ENCODE measurements at places on chromosomes 2 and 18.

DNA sequence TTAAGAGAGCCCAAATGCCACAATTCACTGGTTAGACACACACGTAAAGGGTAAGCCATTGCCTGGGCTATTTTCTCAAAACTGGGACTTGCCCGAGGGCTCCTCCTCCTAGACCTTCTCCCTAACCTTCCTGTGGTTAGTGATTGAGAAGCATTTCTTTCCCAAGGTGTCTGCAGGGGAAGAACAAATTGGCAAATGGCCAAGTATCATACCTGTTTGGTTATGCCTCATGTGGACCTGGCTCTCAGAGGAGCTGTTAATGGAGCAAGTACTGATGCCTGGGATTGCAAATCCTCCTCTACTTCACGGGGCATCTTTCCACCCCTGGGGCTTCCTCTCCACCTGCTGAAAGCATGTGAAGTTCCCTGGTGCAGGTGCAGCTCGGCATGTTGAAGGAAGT lies 187.5 kb upstream of the CYRIA start:
- no peak for DNase-seq

GRCh38 chr2:28181801-28182200 lies 210.9 kb upstream of the FOSL2 start:
- no peak for DNase-seq

DNA sequence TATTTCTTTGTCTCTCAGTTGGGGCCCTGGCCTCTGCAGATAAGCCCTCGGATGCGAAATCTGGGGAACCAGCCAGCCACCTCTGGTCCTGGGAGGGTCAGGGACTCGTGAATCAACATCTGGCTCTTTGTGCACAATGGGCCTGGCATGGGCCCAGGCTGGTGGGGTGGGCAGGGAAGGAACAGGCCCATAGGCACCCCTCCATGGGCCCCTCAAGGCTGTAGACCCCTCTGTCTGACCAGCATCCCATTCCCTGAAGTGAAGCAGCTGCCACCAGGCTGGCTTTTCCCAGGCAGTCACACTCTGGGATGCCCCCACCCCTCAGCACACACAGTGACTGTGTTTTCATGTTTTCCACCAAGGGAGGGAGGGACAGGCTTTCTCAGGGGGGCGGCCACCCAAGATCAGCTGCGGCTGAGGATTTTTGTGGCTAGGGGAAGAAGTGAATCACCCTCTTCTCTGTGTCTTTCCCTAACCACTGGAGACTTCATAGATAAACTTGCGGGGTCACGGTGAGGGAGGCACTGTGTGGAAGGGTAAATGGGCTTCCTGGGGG lies 166.0 kb downstream of the AGAP1 start:
- peak; percentile 17 for DNase-seq

- no peak for DNase-seq
Measured at GRCh38 chr2:40418614-40419363, 33.1 kb downstream of the SLC8A1 start.

- no peak for DNase-seq
Measured at GRCh38 chr18:50653402-50654093, 93.7 kb downstream of the MAPK4 start.

DNA sequence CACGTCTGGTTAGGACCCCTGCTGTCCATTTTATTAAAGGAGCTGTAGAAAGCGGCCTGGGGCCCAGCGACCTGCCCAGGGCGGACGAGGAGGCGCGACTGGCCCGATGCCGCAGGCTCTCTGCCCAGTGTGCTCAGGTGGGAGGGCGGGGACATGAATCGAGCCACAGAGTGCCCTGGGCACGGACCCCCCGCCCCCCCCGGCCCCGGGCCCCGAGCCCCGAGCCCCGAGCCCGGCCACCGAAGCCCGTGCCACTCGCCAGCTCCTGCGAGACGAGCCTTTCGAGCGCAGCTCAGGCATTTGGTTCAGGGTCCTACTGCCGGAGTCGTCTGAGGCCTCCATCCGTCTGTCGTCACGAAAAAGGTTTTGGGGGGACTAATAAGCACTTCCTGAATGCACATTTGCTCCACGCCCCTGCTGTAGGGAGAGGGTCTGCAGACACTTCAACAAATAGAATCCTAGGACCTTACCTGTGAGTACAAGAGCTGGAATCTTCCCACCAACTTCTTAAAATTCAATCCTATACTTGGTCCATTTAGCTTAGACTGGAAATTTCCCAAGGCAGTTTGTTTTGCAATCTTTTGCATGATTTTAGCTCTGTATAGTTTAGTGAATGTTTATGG lies 602 bp upstream of the ADAM17 start:
- peak; percentile 66 for DNase-seq

DNA sequence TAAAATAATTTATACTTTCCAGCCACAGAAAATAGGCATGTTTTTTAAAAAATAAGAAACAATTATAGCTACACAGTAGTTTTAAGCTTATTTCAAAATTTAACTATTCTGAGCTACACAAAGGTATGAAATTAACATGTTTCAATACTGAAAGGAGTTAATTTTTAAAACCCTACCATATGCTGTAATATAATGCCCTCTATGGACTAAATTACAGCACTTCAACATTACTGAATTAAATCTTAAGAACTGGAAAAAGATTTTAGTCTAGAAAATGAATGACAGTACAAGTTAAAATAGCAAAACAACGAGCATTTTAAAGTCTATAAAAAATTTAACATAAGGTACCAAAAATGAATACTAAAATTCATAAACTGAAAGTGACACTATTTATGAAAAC lies 36.3 kb downstream of the RTN4 start:
- no peak for DNase-seq

DNA sequence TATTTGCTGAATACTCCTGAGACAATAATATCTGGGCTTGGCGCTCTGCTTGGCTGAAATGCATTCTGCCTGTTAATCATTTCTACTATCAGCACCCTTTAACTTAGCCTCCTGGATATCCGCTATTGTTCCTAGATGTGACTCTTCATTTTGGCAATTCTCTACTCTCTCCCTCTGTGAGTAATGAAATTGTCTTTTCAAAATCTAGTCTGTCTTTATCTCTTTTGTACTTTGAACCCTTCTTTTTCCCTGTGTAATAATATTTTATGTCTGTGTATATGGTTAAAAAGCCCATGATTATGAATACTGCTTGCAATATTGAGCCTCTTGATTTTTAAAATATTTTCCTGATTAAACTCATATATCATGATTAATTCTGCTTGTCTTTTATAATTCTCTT lies 6.2 kb upstream of the REV1 start:
- no peak for DNase-seq

GRCh38 chr18:29096079-29096770 lies 919.3 kb upstream of the CDH2 start:
- peak; percentile 68 for DNase-seq

DNA sequence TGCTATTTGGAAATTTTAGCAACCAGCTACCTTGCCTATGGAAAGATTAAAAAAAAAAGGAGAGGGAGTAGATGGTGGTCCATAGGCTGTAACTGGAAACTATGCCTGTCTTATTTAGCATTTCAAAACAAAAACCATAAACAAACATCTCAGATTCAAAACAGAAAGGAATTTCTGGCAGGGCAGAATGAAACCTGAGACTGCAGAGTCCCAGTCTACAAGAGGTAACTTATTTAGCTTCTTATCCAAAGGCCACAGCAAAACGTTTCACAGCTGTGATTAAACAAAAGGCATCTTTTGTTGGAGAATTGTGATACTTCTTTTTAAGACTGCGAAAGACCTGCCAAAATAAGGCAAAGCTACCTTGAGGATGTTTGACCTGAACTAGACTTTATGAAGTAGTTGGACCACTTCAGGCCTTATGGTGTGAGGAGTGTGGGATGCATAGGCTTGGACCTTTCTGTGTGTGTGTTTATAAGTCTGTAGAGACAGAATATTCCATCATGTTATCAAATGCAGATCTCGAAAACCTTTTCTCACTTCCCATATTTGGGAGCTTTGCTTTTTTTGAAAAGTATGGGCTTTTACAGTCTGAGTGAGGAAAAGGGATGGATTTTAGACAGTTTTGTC lies 11.0 kb downstream of the CRIM1 start:
- DNase-seq: no peak

GRCh38 chr2:69642709-69643601 lies 584 bp downstream of the AAK1 start:
- peak; percentile 86 for DNase-seq

DNA sequence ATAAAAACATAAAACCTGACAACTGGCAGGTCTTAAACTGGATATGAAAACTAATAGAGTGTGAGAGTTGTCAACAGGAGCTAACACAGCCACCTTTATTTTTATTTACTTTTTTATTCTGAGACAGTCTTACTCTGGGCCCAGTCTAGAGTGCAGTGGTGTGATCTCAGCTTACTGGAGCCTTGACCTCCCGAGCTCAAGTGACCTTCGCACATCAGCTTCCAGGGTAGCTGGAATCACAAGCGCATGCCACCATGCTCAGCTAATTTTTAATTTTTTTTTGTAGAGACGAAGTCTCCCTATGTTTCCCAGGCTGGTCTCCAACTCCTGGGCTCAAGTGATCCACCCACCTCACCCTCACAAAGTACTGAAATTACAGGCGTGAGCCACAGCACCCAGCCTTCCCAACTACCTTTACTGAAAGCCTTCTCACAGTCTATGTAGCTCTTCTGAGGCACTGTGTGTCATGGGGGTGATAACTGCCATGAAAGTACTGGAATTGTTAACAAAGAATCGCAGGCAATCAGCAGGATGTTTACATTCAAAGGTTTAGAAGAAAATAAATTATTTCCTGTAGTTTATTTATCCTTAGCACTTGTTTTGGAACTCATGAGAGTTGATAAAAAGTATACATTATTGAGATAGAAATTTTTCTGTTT lies 24.3 kb downstream of the GDF7 start:
- no peak for DNase-seq

DNA sequence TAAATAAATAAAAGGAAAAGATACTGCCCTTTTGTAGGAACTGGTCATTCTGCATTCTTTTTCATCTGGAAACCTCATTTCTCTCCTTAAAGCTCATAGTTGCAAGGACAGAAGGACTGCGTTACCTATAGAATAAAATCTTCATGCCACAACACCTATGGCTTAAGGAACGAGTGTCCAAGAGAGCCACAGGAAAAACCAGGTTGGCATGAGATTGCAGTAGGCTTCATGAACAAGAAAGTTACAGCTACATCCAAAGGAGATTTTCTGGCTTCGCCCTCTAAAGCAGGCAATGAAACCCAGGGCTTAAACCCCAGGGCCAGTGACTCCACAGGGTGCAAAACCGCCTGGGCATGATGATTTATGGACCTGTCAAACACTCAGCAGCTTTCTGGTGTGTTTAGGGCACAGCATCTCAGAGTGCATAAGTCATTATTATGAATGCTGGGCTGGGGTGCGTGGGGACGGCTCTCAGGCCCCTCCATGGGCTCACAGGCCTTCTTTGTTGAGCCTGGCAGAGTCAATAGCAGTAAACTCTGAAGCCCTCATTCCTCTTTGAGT lies 30.7 kb upstream of the PIEZO2 start:
- no peak for DNase-seq

DNA sequence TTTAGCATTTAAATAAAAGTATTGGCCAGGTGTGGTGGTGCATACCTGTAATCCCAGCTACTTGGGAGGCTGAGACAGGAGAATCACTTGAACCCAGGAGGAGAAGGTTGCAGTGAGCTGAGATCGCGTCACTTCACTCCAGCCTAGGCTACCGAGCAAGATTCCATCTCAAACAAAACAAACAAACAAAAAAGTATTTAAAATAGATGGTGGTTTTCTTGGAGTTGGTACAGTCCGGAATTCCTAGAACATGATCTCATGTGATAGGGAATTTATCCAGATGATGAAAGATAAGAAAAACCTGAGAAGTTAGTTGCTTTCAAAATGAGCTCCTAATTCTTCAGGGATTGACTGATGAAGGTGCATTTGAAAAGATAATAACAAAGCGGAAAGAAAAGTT lies 62.0 kb downstream of the BIRC6 start:
- no peak for DNase-seq

DNA sequence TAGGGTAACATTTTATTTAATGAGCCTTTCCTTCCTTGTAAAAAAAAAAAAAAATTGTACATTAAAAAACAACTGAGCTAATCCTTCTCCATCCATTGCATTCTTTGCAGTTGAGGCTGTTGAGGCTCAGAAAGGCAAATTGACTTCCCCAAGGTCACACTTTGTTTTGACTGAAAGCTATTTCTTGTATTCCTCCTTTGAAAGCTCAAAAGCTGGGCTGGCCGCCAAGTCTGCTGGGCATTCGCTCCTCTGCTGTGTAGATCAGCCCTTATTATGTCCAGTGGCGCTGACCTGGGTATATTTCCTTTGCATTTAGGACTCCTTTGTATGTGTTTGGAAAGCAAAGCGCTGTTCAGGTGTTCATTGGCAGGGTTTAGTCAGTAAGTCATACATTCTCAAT lies 44.0 kb downstream of the SGPP2 start:
- DNase-seq: no peak

DNA sequence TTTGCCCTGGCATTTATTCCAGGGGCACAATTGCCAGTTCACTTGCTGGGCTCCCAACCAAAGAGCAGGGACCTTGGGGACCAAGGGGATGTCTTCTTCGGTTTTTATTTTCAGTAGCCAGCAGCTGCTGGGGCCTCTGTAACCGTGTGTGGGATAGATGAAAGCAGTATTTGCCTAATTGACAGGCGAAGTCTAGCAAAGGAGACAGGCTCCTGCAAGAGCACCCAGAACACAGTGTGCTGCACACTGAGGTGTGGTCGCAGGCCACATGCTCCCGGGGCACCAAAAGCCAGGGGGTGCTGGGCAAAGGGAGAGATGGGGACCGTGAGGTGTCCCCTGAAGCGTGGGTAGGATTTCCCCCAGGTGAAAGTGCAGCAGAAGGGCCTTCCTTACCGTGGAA lies 5.3 kb downstream of the SAG start:
- no peak for DNase-seq

- DNase-seq: no peak
Measured at GRCh38 chr2:253202-253638, 10.6 kb downstream of the SH3YL1 start.

- DNase-seq: no peak
Measured at GRCh38 chr2:227804975-227805374, 8.7 kb upstream of the CCL20 start.

GRCh38 chr18:79479761-79480161 lies 84.0 kb downstream of the NFATC1 start:
- no peak for DNase-seq

GRCh38 chr18:50469380-50469781 lies 90.5 kb upstream of the MAPK4 start:
- peak; percentile 23 for DNase-seq

GRCh38 chr2:160205505-160205904 lies 5.4 kb upstream of the ITGB6 start:
- no peak for DNase-seq

- no peak for DNase-seq
Measured at GRCh38 chr2:137980459-137980858, 16.2 kb downstream of the HNMT start.

DNA sequence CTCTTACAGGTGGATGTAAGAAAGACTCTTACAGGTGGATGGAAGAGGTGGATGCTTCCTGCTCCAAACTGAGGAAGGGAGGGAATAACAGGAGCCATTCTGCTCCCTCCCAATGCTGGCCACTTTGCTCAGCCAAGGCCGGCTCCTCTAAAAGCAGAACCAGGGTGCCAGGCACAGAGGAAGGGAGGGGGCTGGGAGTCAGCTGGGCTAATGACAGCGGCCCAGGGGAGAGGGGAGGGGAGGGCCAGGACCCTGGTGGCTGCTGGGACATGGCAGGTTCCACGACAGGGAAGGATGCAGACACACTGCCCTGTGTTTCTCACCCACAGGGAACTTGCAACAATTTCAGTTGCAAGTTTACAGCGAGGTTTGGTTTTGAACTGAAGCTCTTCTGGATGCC lies 173.4 kb downstream of the ANAPC1 start:
- DNase-seq: no peak

Measured in OCI-M1 (cell line).